ENCODE measurements at places on chromosomes 7 and 10. TPM values are rescaled to one million over a fixed set of nuclear protein-coding genes. Genes with fewer than 3 reads are reported as not detected.

Gene TEX36
- not detected for total RNA-seq

Gene PPP1R3C
- total RNA-seq, result 1.8 TPM

DNA sequence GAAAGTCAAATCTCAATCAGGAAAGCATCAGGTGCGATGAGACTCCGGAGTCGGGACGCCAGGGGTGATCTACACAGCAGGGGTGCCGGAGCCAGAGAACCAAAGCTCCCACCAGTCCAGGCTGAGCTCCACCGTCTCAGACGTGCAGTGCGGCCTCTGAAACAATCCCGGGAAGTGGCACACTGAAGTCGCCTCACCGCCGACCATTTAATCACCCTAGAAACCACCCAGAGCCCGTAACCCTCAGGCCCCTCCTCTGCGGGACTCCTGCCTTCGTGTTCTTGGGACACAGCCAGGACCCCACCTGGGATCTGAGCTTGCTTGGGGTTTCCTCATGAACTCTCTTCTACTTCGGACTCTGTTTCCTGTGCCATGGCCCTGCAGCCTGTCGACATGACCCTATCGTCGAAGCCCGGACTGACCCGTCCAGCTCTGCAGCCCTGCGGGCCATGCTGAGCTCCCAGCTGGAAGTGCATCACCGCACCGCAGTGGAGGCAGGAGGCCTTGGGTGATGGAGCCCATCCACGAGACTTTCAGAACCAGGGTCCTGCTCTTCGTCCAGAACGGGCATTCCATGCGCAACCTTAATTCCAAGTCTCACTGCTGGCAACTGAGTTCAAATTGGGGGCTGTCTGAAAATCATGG lies 266.4 kb downstream of the PTPRN2 start:
- no peak overlapping the region for H3K4me3 ChIP-seq
- no peaks in the 10 kb centered on the region for H3K36me3 ChIP-seq
- H3K27ac ChIP-seq, result no peak overlapping the region
- DNase-seq, result no peak
- H3K27me3 ChIP-seq, result peaks cover 3% of the 10 kb centered on the region
- H3K4me1 ChIP-seq, result peaks cover 7% of the 10 kb centered on the region

DNA sequence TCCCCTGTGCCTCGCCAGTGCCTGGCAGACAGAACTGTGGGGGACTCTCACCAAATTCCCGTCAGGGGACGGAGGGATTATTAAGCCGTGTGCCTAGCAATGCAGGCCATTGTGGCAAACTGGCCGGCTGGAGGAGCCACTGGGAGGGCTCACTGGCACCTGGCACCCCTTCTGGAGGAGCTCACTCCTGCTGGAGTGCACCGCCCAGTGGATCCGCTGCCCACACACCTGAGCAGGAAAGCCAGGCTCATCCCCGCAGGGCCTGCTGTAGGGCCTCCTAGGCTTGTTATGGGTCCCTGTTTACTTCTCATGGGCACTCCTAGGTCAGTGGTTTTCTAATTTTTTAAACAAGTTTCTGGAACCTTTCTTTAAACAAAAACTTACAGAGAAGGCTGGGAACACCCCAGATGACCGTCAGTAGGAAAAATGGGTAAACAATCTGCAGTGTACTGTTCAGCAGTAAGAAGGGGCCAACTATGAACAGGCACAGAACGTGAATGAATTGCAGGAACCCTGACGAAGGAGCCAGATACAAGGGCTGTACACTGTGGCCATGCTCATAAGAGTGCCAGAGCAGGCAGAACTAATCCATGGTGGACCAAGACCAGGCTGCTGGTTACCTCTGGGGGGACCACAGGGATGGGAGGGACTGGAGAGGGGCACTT lies 64.8 kb downstream of the LANCL2 start:
- H3K27ac ChIP-seq, result no peak overlapping the region
- no peaks in the 10 kb centered on the region for H3K4me1 ChIP-seq
- DNase-seq, result no peak
- H3K36me3 ChIP-seq, result peaks cover 21% of the 10 kb centered on the region
- no peak overlapping the region for H3K4me3 ChIP-seq

DNA sequence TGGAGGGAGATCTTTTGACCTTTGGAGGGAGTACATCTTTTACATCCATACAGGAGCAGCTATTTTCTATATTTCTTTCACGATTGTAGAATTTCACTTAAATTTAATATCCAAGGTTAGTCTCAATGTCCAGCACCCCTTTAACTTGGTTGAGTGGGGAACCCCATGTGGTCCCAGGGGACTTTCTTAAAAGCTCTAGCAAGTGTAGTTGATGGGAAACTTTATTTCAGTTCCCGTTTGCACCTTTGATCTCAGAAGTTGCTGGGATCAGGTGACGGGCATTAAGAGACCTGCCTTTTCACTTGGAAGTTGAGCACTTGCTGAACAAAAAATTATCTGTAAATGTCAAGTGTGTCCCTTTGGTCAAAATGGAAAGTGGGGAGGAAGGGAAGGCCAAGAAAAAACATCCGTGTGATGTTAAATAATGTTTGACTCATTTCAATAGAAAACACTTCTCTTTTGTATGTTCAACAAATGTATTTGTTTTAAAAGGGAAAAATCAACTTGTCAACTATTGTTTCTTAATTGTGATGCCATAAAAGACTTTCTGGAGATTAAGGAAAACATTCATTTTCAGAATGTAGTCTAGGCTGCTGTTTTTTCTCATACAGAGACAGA lies 370.1 kb upstream of the GALNT17 start:
- H3K27ac ChIP-seq, result no peak overlapping the region
- H3K4me1 ChIP-seq, result peaks cover 7% of the 10 kb centered on the region
- no peak overlapping the region for H3K4me3 ChIP-seq
- DNase-seq, result no peak
- H3K36me3 ChIP-seq, result peaks cover 6% of the 10 kb centered on the region

- H3K27me3 ChIP-seq, result no peaks in the 10 kb centered on the region
- no peaks in the 10 kb centered on the region for H3K4me1 ChIP-seq
- no peak overlapping the region for H3K27ac ChIP-seq
Observed at GRCh38 chr7:127870231-127870907, 160.9 kb downstream of the LRRC4 start.

- H3K4me1 ChIP-seq, result no peaks in the 10 kb centered on the region
- no peak overlapping the region for H3K4me3 ChIP-seq
- H3K36me3 ChIP-seq, result no peaks in the 10 kb centered on the region
- DNase-seq, result no peak
Observed at GRCh38 chr7:45460379-45460778, 113.8 kb upstream of the ADCY1 start.

DNA sequence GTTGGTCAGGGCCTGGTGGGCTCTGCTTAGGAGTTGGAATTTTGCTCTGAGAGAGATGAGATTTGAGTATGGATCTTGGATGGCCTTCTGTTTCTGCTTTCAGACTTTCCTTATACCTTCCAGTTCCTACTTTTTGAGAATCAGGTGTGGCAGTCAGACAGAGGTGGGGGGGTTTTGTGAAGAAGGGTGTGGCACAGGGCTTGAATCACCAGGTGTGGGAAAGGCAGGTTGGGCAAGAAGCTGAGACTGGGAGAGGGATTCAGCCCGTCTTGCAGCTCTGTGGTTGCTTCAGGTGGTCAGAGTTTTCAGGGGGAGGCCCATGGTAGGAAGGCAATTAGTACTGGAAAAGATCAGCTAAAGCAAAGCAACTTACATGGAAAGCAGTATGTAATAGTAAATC lies 340.2 kb downstream of the LRMDA start:
- no peaks in the 10 kb centered on the region for H3K27me3 ChIP-seq
- H3K27ac ChIP-seq, result peak overlapping the region; percentile 57
- peaks cover 16% of the 10 kb centered on the region for H3K4me1 ChIP-seq
- peak overlapping the region; percentile 49 for H3K4me3 ChIP-seq

DNA sequence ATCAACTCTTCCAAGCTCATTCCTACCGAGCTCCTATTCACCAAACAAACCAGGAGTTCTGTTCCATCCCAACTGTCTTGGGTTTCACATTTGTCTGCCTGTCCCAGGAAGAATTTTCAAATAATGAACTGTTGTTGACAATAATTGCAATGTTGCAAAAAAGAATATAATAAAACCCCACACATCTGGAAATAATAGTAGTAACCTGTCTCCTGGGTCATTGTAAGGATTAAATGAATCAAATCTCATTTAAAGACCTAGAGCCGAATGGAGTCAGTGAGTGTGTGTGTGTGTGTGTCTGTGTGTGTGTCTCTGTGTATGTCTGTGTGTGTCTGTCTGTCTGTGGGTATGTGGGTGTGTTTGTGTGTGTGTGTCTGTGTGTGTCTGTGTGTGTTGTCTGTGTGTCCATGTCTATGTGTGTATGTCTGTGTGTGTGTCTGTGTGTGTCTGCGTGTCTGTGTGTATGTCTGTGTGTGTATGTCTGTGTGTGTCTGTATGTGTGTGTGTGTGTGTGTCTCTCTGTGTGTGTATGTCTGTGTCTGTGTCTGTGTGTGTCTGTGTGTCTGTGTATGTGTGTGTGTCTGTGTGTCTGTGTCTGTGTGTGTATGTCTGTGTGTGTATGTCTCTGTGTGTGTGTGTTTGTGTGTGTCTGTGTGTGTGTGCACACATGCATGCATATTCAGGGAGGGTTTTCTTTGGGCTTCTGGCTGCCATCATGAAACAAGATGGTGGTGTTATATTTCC lies 52.7 kb downstream of the TMEM130 start:
- H3K27ac ChIP-seq, result no peak overlapping the region
- H3K4me3 ChIP-seq, result no peak overlapping the region
- no peaks in the 10 kb centered on the region for H3K27me3 ChIP-seq
- H3K36me3 ChIP-seq, result no peaks in the 10 kb centered on the region
- no peaks in the 10 kb centered on the region for H3K4me1 ChIP-seq

DNA sequence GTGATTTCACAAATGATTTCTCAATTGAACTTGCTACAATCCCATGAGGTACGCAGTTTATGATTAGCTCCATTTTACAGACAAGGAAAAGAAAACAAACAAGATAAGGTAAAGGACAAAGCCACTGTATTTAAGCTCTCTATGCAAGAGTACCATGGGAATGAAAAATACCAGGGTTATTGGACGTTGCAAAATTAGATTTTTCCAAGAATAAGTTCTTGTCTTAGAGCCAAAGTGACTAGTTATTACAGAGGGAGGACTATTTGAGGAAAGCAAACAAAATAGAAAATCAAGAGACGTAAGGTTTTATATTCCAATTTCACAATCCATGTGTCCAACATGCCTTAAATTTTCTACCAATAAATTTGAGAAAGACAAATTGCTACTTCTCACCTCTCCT lies 97.9 kb upstream of the PTN start:
- no peak overlapping the region for H3K27ac ChIP-seq
- H3K4me3 ChIP-seq, result no peak overlapping the region
- DNase-seq, result no peak
- no peaks in the 10 kb centered on the region for H3K27me3 ChIP-seq
- no peaks in the 10 kb centered on the region for H3K36me3 ChIP-seq
- H3K4me1 ChIP-seq, result no peaks in the 10 kb centered on the region

GRCh38 chr7:138961159-138961558 lies 20.0 kb downstream of the KIAA1549 start:
- peak overlapping the region; percentile 81 for H3K27ac ChIP-seq
- no peaks in the 10 kb centered on the region for H3K27me3 ChIP-seq
- H3K36me3 ChIP-seq, result no peaks in the 10 kb centered on the region
- peaks cover 36% of the 10 kb centered on the region for H3K4me1 ChIP-seq
- no peak overlapping the region for H3K4me3 ChIP-seq
